ENCODE measurements at places on chromosomes 13 and 19.

GRCh38 chr13:113139577-113139976 is 17.0 kb downstream of the F10 start:
- no peak for DNase-seq

GRCh38 chr13:100203696-100204367 is 114.9 kb downstream of the PCCA start:
- no peak for DNase-seq

- no peak for DNase-seq
Measured at GRCh38 chr13:83831796-83832195, 50.5 kb downstream of the SLITRK1 start.

DNA sequence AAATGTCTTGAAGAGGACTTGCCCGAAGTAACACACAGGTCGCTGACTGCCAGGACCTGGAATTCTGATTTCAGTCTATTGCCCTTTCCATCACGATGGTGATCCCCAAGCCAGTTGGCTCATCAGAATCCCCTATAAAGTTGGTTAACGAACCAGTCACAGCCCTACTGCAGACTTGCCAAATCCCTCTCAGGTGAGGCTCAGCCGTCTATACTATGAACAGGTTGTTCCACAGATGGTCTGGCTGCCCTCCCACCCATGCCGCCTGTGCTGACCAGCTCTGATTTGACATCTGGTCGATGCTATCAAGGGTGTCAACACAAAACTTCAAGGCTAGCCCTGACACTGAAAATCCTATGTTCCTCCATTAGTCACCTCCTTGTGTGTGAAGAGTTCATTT is 90.0 kb downstream of the RNASEH2B start:
- DNase-seq = no peak

- DNase-seq = no peak
Measured at GRCh38 chr13:26867451-26868091, 107.0 kb upstream of the GPR12 start.

GRCh38 chr13:32426990-32427851 is 709 bp downstream of the N4BP2L1 start:
- DNase-seq = peak; percentile 40

GRCh38 chr13:48165063-48165462 is 67.9 kb upstream of the ITM2B start:
- DNase-seq = no peak

- peak; percentile 43 for DNase-seq
Measured at GRCh38 chr19:36113894-36114720, 568 bp downstream of the POLR2I start.

DNA sequence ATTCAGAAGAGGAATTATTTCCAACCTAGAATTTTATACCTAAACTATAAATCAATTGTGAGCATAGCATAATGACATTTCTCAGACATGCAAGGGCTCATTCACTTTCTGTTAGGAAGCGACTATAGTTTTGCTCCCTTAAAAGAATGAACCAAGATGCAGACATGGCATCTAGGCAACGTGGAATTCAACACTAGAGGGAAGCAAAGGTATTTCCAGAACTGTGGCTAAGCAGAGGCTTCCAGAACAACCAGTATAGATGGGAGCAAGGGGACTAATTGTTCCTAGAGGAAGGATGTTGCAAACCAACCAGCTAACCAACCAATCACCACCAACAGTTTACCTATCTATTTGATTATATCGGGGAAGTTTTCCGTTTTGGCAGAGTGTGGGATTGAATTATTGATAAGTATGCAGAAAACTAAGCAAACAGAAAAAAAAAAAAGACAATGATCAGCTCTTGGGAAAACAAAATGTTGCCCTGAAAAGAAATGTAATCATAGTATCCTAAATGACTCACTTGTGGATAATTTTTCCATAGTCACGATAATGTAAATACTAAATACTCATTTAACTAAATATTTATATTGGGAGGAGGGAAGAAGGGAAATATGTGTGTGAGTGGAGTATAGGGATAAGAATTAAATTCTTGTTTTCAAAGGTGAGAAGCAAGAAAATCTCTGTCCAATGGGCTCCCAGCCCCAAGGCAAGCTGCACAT is 21.1 kb downstream of the ARL11 start:
- no peak for DNase-seq

GRCh38 chr19:40210889-40211288 is 7.3 kb downstream of the TTC9B start:
- no peak for DNase-seq

DNA sequence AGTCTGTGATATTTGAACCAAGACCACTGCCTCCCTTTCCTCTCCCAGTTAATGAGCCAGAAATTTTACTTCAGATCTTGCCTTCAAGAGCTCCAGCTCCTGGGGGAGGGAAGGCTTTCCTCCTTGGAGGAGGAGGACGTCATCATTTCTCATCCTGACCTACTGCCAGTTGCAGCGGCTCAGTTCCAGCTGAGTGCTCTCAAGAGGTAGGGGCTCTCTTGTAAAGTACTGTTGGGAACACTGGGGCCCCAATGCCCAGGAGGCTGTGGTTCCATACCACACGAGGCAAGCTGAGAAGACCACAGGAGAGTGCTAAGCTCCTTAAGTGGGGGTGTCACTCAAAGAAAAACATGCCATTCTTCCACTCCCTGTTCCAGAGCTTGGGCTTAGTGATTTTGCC is 36.2 kb downstream of the METTL21C start:
- no peak for DNase-seq

DNA sequence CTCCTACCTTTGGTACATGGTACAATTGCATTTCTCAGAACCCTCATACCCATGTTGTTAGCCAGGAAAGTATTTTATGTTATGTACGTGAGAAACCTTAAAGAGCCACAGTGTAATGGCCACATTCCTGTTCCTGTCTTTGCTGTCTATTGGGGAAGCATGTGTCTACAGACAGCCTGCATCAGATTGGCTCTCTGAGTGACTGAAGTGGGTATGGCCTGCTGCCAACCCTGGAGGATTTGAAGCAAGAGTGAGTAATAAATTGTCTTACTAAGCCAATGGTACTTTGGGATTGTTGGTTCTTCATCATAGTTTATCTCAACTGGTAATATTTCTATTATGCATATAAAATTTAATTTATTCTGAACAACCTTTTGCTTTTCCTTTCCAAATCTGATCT is 574.1 kb downstream of the LMO7 start:
- DNase-seq = peak; percentile 34

DNA sequence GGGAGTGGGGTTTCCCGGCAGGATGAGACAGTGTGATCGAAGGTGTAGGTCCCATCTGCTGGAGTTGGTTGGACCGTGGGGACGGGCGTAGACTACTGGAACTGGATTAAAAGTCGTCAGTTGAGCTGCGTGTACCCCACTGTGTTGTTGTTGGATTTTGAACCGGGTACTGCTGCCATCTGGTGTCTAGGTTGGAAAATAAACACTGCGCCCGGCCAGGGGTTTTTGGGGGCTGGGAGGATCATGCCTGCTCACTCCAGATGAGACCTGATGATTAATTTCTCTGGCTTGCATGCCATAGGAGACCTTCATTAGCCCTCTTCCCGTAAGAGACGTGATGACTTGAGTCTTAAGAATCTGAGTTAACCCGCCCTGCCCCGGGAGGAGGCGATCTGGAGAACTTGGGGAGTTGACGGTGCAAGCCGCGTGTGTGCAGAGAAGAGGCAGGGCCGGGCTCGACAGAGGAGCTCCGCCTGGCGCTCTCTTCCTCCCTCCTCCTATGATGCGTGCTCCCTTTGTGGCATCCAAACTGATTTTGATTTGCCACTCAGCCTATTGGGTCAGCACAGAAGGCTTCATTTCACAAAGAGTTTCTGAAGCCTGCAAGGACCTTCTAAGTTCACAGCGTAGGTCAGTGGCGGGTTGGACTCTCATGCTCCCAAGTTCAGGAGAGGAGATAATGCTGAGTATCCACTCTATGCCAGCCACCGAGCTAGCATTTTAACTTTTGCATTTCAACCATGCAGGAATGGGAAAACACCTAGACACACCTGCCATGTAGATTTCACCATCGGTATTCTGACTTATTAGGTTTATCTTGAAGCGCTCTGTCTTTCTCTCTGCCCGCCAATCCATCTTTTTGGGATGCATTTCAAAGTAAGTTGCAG is 2.7 kb downstream of the UHRF1 start:
- peak; percentile 64 for DNase-seq

- DNase-seq = no peak
Measured at GRCh38 chr13:26227166-26227971, 5.3 kb upstream of the RNF6 start.

DNA sequence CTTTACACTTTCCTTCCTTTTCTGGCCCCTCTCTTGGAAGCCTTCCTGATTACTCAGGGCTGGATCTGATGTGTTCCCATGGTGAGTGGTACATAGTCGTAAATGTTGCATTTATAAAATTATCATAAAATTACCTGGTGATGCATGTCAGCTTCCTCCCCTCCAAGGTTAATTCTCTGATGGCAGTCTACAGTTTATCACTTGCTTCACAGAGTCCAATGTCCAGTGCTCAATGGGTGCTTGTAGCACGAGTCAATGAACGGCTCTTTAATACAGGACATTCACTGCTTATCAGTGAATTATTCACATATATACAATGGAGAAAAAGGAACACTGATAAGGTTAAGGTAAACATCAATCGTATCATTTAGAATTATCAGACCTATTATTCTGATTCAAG is 27.0 kb upstream of the OXGR1 start:
- DNase-seq = no peak

GRCh38 chr19:14577885-14578427 is 4.9 kb upstream of the CLEC17A start:
- no peak for DNase-seq

- peak; percentile 84 for DNase-seq
Measured at GRCh38 chr19:913080-913748, at the start of gene R3HDM4. TSS of gene R3HDM4 (minus strand) at chr19:913219. CDS start at chr19:913157, 62 bp downstream.

DNA sequence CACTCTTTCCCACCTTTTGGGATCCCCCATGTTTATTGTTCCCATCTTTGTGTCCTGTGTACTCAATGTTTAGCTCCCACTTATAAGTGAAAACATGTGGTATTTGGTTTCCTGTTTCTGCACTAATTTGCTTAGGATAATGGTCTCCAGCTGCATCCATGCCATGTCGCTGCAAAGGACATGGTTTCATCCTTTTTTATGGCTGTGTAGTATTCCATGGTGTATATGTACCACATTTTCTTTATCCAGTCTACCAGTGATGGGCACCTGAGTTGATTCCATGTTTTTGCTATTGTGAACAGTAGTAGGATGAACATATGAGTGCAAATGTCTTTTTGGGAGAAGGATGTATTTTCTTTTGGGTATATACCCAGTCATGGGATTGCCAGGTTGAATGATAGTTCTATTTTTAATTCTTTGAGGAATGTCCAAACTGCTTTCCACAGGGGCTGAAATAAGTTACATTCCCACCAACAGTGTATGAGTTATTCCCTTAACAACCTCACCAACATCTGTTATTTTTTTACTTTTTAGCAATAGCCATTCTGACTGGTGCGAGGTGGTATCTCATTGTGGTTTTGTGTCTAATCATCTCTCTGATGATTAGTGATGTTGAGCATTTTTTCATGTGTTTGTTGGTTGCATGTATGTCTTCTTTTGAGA is 55.7 kb upstream of the MEDAG start:
- DNase-seq = no peak

DNA sequence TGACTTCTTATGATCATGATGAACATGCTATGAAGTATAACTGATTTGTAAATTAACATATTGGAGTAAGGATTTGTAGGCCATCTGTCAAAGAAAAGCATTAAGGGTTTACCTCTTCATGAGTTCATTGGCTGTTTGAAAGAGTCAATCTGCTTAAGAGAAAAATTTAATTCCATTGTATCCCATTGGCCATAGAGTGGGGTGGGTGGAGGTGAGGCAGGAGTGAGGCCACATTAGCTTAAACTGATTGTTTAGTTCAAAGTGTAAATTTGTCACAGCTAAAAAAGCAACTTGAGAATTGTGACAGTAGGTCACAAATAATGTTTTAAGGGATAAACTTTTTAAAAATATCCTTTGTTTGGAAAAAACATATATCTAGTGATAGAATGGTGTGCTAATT is 11.4 kb downstream of the GPR180 start:
- DNase-seq = no peak

GRCh38 chr13:93549326-93550005 is 322.9 kb downstream of the GPC6 start:
- no peak for DNase-seq

DNA sequence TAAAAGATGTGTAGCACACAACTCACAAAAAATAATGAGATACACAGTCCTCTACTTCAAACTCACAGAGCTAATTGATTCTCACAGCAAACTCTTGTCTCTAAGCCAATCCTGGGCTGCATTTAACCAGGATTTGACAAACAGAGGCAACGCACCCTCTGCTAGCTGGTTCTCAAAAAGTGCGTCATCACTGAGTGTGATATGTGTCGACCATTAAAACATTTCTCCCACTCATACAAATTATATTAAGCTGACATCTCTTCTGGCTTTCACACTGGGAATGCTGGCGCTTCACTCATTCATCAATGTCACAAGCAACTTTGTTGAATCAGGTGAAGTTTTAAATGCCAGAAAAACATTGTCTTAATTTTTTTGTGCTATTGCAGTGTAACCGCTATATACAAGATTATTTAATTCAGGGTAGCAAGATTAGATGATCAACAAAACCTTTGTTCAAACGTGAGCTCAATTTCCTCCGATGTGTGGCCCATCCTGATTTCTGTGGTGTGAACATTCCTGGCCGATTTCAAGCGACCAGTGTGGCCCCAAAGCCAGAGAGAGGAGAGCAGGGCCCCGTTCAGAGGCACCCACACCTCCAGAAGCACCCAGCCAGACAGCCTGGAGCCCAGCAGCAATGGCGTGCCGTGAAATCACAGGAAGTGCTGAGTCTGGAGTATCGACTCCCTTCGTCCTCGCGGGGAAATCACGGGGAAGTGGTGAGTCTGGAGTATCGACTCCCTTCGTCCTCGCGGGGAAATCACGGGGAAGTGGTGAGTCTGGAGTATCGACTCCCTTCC is 49.4 kb downstream of the RASA3 start:
- DNase-seq = peak; percentile 12

DNA sequence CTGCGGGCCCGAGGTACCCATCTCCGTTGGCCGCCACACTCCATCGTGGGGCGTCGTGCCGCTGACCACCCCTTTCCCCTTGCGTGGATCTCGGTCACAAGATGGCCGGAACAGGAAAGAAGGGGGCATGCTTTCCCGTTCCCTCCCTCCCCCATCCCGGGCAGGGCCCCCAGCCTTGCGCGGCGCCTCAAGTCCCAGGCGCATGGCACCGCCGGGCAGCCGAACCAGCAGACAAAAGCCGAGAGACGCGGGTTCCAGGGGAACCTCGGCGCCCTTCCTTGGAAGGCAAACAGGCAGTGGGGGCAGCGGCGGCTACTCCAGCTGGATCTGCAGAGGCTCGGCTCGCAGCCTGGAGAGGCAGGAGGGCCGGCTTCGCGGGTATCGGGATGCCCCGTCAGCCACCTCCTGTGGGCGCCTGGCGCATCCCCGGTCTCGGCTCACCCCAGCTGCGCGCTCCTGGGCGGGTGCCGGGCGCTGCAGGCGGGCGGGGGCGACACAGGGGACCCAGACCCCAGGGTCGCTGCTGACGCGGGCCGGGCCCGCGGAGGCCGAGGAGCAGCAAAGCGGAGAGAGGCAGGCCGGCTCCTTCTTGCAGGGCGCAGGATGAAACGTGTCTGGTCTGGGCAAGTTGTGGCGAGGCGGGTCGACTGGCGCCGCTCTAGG is 439 bp downstream of the DZIP1 start:
- DNase-seq = peak; percentile 22

GRCh38 chr13:73945382-73945781 is 188.8 kb downstream of the KLF12 start:
- no peak for DNase-seq

GRCh38 chr13:45021250-45021649 is 31.9 kb downstream of the GPALPP1 start:
- no peak for DNase-seq

- no peak for DNase-seq
Measured at GRCh38 chr13:96000069-96000468, 53.1 kb downstream of the UGGT2 start.

Measured in heart left ventricle (tissue), 16 donors.